Activated CD4-positive, alpha-beta T cell treated with anti-CD3 and anti-CD28 coated beads for 4 hours (primary cell): ENCODE measurements at places on chromosomes 4 and X.
A peak's percentile ranks its signal among the peaks of the same experiment; 100 is the strongest.

DNA sequence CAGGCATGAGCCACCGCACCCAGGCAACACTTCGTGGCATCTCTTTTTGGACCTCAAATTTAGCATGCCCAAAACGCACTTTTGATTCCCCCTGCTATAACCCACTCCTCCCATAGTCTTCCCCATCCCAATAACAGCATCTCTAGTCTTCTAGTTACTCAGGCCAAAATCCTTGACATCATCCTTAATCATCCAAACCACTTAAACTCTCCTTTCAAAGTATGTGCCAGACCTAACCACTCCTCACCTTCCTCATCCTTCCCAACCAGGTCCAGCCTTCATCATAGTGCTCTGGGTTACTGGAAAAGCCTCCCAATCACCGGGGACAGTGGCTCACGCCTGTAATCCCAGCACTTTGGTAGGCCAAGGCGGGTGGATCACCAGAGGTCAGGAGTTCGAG is 41.9 kb downstream of the AFAP1 start:
- no peak for DNase-seq

DNA sequence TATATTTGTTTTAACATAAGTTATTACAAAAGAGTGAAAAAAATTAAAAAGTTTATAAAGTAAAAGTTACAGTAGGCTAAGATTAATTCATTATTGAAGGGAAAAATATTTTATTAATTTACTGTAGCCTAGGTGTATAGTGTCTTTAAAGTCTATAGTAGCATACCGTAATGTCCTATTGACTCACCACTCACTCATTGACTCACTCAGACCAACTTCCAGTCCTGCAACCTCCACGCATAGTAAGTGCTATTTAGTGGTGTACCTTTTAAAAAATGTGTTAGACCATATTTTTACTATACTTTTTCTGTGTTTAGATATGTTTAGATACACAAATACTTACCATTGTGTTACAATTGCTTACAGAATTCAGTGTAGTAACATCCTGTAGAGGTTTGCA is 841.1 kb downstream of the CENPC start:
- DNase-seq: no peak

GRCh38 chr4:26386386-26386785 is 65.6 kb downstream of the RBPJ start:
- no peak for DNase-seq

- no peak for DNase-seq
These were observed 511 bp upstream of the MAP9 start for GRCh38 chr4:155377276-155377675.

- DNase-seq: no peak
These were observed 49.5 kb downstream of the STX18 start for GRCh38 chr4:4492161-4492847.

DNA sequence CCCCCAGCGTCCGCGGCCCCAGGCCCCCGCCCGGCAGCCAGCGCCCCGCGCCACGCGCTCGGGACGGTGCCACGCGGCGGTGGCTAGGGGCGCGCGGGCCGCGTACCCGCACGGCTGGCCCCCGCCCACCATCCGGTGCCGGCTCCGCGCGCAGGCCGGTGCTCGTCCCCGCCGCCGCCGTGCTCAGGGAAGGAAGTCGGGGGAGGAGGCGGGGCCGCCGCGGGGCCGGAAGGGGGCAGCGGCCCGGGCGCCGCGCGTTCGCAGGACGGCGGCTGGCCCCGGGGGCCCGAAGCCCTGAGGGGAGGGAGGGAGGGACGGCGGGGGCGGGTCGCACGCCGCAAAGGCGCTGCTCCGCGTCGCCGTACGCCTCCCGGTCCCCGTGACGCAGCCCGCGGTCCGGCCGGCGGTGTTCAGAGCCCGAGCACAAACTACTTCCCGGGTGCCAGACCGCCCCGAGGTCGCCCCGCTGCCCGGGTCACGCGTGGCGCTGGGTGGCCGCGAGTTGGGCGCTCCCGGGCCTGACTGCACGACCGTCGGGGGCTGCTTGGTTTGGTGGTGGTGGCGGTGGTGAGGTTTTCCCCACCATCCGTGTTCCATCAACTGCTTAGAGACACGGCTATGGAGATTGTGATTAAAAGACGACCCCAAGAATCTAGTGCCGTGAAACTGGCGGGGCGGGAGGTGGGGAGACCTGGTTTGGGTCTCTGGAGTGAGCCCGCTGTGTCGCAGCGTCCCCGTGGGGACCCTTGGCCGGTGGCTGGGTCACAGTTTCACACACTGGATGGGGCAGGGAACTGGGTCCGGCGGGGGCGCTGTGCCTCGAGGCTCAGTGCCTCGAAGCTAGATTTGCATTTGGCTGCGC is at the start of gene DCTD:
TSS of gene DCTD (minus strand) at position 205 of the 862 bp plus-strand sequence. CDS start 1,818 bp downstream, outside the sequence.
- DNase-seq: peak; percentile 78

DNA sequence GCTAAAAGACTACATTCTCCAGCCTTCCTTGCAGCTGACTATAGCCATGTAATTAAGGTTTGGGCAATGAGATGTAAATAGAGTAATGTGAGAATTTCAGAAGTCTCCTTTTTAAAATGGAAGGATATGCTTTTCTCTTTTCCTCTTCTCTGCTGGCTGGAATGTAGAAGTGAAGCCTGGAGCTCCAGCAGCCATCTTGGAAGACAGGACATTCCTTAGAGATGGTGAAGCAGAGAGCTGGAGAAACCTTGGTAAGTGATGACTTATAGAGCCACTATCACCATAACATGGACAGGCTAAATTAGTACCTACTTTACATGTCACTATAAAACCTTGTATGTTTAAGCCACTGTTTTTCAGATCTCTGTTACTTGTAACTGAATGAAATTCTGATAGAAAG is 48.0 kb downstream of the RASL11B start:
- no peak for DNase-seq

GRCh38 chr4:2798399-2799223 is 5.7 kb downstream of the SH3BP2 start:
- peak; percentile 50 for DNase-seq

DNA sequence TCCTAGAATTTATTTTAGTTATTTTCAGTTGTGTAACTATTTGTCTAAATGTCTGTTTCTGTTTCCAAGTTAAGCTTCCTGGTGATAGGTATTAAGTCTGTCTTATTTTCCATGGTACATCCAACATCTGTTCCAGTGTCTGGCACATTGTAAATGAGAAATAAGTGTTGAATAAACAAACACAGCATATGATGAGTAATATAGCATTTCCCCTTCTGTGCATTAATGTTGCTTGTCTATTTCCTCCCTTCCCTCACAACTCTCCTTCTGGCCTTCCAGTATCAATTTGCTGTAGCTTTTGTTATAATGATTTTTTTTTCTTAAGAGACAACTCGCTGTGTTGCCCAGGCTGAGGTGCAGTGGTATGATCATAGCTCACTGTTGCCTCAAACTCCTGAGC is 36.1 kb downstream of the COPS4 start:
- DNase-seq: no peak

- DNase-seq: no peak
These were observed at the start of gene GPR101 for GRCh38 chrX:137033774-137034507. GPR101 (minus strand) TSS chrX:137033995; CDS start chrX:137031674, 2,321 bp downstream.

DNA sequence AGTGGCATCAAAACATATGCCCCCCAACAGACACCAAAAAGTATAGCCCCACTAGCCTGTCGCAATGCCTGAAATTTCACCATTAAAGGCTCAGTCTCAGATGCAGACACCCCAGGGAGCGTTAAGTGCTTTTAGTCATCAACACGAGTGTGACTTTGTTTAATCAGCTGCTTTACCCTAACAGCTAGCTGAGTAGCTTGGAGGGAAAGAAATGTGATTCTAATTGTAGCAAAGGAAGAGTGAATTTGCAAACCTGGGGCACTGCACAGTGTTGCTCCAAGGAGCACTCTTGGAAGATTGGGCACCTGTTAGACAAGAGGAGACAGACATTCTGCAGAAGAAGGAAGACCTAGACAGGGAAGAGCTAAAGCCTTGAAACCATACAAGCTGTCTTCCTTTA is 145.1 kb downstream of the BEND2 start:
- no peak for DNase-seq

DNA sequence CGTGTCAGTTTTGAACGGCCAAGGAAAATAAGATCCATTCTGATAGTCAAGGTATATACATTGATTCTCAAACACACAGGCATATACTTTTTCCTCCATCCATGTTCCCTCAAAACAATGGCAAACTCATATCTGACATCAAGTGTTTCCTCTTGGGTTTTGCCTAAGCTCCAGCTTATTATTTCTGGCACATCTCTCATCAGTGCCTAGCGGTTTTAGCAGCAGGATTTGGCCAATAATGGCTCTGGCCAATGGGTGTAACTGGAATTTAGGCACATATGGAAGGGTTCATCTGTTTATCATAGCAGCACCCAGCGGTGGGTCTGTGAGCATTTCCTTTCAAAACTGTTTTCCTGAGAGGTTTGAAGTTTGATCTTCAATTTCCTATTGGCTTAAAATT is 161.6 kb upstream of the TLL1 start:
- DNase-seq: no peak

DNA sequence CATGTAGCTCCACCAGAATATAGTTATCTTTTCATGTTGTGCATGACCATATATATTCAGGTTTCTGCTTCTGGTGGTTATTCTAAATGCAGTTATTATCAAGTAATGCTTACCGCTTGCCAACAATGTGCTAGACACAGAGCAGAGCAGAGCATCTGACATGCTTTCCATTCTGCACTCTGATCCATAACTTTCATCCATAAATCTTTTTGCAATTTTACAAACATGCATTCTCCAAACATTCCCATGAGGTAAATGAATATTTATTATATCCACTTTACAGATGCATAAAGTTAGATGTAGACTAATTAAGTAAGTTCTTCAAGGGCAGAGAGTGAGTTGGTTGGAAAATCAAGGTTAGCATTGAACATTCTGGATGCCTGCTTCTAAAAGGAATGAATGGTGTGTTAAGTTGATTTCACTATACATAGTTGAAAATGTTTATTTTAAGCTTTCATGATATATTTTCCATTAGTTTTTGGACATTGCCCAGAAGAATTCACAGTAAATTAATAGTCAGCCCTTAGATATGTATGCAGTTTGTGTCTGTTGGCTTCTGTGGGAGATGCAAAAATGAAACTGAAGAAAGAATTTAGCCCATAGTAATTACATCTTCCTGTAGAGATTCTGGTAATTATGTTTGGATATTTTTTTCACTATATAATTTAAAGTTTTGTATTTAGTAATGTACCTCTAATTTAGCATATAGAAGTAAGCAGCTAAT is 867.8 kb downstream of the CCSER1 start:
- no peak for DNase-seq

GRCh38 chrX:105168577-105168976 is 51.9 kb downstream of the TEX13A start:
- DNase-seq: no peak

DNA sequence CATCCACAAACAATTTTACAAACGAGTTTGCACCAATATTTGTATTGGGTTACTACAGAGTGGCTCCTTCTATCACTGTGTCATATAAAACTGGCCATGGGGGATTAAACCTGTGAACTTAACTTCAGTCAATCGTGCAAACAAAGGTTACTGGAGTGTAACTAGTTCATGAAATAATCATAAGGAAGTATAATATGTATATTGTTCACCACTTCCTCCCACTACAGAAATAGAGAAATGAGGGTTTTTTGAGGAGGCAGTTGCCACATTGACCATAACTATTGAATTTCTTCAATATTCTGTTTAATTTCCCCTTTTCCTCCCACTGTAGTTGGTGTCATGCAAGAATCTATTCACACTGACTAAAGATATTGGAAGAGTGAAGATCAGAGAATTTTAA is at the start of gene GPR82:
TSS of gene GPR82 (plus strand) at position 356 of the 400 bp plus-strand sequence. CDS start 2,846 bp downstream, outside the sequence.
- DNase-seq: no peak

DNA sequence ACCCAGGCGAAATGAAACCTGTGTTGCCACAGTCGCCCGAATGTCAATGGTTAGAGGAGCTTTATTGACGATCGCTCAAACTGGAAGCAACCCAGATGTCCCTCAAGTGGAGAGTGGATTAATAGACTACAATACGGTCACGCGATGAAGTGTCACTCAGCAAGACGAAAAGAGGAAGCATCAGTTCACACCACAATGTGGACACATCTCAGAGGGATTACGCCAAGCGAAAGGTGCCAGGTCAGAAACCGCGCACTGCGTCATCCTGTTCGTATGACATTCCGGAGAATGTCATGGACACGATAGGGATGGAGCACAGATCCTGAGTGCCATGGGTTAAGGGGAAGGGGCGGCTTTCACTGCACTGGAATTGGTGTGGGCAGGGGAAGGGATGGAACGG is 111.7 kb downstream of the HMX1 start:
- DNase-seq: no peak

GRCh38 chr4:7929118-7929951 is 10.3 kb downstream of the AFAP1 start:
- DNase-seq: no peak

DNA sequence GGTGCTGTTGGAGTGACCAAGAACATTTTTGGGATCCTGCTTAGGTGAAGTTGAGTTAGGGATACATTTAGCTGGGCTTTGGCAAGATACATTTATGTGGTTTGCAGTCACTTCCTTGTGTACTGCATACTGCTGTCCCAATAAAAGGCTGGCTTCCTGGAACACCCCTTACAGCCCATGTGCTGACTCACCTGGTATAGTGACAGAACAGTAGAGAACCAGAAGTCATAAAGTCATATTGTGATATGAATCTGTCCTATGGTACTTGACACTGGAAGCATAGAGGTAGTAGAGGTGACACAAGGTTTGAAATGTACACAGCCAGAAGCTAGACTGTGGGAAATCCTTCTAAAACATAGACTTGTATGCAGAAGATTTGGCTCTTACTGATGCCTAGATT is 55.3 kb upstream of the SLC25A43 start:
- no peak for DNase-seq

GRCh38 chrX:150202641-150203247 is 160.4 kb upstream of the MAMLD1 start:
- no peak for DNase-seq

- no peak for DNase-seq
These were observed 354.3 kb downstream of the GPAT3 start for GRCh38 chr4:83890231-83890630.

DNA sequence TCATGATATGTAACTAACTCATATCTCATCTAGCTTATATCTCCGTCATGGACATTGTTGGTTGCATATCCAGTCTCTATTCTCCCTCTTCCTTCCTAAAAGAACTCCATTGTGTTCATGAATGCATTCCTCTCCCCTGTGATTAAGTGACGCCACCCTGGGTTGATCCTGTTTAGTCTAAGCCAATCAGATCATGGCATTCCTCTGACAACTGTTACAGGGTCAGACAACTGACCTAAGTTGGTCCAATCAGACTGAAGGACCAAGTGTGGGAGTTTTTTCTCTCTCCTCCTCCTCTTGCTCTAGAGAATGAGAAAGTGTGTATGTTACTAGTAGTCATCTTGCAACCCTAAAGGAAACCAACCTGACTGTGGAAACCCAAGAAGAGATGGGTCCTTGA is 3.6 kb downstream of the APOO start:
- no peak for DNase-seq

DNA sequence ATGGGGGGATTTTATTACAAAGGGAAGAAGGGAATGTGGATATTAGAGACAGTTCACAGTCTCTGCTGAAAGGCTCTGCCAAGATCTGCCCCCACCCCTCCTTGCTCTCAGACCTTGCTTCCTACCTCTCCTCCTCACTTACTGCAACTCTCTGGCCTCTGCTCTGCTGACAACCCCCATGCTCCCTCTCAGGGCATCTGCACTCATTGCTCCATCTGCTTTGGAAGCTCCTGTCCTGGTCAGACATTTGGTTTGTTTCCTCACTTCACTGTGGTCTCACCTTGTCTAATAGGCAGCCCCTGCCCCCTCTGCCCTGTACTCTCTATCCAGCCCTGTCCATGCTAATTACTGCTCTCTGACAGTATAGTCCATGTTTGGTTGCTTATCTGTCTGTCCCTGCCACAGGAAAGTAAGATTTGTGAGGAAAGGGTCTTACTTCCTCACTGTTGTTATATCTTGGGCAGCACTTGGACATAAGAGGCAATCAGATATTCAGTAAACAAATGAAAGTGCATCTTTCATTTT is 189.3 kb downstream of the PTTG2 start:
- DNase-seq: no peak

GRCh38 chr4:52850406-52851124 is 11.6 kb upstream of the RASL11B start:
- no peak for DNase-seq
